ENCODE measurements at places on chromosomes 7 and 10.

DNA sequence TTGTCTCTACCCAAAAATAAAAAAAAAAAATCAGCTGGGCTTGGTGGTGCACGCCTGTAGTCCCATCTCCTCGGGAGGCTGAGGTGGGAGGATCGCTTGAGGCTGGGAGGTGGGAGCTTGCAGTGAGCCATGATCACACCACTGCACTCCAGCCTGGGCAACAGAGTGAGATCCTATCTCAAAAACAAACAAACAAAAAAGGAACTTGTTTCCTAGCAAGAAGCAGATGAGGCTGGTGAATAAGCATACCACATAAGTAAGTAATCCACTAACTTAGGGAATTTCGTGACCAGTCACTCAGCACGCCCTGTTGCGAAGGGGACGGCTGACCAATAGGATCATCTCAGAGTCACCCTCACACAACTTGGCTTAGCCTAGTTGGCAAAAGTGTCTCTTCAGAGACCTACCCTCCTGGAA lies 64.6 kb downstream of the CUX1 start:
- no peak for DNase-seq

DNA sequence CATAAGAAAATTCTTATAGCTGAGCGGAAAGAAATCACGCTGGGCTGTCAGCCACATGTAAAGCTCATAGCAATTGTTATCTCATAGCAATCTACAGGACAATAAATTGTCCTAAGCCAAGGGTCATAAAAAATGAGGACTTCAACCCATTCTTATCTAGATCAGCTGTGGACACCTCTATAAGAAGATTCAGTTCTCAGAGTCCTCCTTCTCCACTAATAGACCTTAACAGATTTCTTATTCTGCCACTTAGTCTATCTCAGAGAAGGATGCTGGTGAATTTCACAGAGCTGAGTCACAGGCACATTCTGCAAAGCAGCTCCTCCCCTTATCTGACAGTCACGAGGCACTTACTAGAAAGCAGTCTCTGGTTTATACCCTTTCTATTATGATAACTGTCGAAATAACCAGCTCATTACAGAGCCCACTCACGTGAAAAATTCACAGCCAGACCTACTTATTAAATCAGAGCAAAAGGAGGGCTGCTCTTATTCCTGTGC lies 185.3 kb upstream of the PCLO start:
- DNase-seq = no peak

- DNase-seq = no peak
Observed at GRCh38 chr7:20403331-20403730, 72.6 kb downstream of the ITGB8 start.

DNA sequence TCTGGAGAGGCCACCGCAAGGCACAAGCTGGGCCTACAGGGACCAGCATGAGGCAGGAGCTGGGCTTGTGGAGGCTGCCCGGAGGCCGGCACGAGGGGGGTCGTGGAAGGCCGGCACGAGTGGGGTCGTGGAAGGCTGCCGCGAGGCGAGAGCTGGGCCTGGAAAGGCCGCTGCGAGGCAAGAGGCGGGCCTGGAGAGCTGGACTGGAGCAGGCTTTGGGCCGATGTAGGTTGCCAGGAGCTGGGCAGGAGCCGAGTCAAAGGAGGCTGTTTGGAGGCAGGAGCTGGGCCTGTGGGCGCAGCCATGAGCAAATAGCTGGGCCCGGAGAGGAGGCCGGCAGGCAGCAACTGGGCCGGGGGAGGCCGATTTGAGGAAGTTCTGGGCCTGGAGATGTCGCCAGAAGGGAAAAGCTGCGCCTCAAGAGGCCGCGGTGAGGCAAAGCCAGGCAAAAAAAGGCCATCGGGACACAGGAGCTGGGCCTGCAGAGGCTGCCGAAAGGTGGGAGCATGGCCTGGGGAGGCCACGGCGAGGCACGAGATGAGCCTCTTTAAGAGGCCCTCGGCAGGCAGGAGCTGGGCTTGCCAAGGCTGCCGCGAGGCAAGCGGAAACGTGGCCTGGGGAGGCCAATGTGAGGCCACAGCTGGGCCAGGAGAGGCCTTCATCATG lies 26.5 kb downstream of the MDH2 start:
- no peak for DNase-seq

GRCh38 chr7:156255635-156256034 lies 384.9 kb upstream of the RNF32 start:
- no peak for DNase-seq

- no peak for DNase-seq
Observed at GRCh38 chr10:24685958-24686540, 37.6 kb downstream of the ARHGAP21 start.

DNA sequence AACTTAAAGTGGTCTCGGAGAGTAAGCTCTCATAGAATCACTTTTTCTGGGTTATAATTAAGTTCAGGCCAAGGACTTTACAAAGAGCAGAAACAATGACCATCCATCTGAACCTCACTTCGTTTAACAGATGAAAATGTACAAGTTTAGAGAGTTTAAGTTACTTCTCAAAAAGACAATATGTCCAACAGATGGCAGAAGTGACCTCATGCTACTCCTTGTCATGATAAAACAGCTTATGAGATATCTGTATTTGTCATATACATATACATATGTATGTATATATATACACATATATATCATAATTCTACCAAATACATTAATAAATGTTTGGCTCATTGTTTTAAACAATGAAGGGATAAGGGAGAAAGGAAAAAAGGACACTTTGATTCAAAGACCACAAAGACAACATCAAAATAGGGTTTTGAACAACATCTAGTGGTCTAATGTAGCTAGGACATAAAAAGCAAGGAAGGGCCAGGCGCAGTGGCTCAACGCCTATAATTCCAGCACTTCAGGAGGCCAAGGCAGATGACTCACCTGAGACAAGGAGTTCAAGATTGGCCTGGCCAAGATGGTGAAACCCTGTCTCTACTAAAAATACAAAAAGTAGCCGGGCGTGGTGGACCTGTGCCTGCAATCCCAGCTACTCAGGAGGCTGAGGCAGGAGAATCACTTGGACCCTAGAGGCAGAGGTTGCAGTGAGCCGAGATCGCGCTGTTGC lies 17.8 kb downstream of the NAPEPLD start:
- no peak for DNase-seq

DNA sequence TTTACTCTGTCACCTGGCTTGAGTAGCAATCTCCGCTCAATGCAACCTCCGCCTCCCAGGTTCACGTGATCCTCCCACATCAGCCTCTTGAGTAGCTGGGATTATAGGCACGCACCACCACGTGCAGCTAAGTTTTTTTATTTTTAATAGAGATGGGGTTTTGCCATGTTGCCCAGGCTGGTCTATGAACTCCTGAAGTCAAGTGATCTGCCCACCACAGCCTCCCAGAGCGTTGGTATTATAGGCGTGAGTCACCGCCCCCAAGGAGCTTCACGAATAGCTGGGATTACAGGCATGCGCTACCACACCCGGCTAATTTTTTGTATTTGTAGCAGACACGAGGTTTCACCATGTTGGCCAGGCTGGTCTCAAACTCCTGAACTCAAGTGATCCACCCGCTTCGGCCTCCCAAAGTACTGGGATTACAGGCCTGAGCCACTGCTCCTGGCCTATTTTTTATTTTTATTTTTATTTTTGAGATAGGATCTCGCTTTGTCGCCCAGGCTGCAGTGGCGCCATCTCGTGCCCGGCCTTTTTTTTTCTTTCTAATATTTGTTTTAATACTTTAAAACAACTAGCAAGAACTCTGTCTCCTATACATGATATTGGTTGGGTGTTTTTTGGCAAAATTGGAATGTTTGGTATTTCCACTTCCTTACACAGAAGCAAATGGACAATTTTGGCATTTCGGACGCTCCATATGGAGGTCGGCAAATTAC lies 1.1 kb downstream of the EFCAB10 start:
- no peak for DNase-seq

- DNase-seq = no peak
Observed at GRCh38 chr7:139114018-139114417, 4.5 kb upstream of the ZC3HAV1 start.

DNA sequence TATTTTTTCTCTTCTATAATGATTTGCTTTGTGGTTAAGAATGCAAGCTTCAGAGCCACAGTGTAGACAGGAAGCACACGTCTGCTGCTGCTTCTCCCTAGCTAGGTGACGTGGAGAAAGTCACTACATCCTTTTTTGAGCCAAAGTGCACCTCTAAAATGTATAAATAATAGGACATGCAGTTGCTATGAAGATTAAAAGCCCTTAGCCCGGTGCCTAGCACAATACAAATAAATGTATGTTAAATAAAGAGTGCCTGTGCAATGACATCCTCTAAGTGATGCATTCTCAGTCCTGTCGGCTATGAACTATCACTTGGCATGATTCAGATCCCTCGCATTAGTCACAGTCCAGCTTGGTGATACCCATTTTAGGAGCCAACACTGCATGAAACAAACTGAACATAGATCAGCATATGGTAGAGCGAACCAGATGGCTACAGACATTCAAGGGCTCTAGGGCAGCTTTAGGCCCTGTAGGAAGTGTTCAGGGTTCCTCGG lies 4.8 kb upstream of the TRDMT1 start:
- DNase-seq = no peak

DNA sequence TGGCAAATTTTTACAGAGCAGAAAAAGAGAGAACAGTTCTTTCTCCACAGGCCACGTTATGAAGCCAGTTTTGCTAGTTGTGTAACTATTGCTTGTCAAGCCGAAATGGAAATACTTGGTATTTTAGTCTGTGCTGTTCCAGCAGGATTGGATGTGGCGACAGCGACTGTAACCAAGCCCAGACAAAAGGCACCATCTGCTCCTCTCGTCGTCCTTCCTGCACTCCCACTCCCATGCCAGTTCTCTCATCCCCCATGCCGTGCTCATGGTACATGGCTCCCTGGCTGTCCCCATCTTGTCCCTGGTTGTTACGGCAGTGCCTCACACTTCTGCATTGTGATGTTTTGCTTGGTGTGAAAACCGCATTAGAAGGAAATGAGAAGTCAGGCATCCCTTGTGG lies 185.7 kb upstream of the FZD8 start:
- no peak for DNase-seq

- DNase-seq = no peak
Observed at GRCh38 chr7:10474048-10474447, 499.6 kb upstream of the PHF14 start.

DNA sequence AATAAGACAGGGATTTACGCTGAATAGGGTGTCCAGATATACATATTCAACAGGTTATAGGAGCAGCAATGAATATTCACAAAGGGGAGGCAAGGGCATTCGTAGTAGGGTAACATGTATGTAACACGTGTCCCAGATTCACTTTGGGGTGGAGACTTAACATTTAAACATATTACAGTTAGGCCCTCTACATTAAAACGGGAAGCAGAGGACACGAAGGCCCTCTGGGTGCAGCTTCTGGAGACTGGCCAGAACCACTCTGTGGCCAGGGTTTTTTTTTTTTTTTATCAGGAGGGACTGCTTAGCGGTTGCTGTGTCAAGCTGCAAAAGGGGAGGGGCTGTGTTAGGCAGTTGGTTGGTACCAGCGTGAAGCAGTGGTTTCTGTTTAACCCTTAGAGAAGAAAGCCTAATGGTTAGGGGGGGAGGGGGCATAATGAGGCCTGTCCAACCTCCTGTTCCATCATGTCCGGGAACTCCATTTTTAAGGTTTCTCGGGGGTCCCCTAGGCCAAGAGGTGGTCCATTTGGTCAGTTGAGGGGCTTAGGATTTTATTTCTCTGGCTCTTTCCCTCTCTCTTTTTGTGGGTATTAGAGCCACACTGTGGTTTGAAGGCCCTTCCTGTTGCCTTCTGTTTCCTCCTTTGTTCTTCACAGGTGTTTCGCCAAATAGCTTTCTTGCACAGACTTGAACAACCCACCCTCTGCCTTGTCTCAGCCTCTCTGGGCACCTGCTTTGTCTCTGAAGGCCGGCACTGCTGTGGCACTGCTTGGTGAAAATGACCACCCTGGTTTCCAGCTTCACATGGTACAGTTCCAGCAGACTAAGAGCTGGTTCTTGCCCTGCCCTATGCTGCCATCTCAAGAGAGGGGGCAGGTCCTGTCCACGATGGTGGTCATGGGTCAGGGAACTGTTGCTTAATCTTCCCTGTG lies 26.4 kb downstream of the PRF1 start:
- peak; percentile 71 for DNase-seq

DNA sequence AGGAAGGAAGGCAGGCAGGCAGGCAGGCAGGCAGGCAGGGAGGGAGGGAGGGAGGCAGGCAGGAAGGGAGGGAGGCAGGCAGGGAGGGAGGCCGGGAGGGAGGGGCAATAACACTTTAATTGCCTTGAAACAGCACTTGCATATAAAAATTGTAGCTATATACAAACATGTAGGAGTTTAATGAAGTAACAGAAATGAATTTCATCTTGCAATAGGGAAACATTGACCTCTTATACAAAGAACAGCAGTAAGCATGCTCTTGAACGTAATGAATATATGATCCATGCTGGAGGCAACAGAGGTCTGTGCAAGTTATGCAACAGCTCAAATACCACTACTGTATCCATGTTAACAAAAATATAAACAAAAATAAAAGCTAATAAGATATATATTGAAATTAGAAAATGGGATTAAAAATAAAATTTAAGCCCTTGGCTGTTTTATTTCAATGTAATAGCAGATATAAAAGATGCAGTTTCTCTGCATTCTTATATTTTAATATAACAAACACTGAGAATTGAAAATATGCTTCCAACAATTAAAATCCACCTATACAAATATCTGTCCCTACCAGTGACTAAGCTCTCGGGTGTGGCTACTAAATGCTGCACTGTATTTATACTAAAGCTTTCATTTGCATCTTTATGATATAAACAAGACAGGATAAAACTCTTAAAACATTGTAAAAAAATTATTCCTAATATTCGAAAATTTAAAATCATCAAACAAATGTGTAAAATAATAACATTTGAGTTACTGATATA lies 50.3 kb downstream of the CACNA2D1 start:
- no peak for DNase-seq

DNA sequence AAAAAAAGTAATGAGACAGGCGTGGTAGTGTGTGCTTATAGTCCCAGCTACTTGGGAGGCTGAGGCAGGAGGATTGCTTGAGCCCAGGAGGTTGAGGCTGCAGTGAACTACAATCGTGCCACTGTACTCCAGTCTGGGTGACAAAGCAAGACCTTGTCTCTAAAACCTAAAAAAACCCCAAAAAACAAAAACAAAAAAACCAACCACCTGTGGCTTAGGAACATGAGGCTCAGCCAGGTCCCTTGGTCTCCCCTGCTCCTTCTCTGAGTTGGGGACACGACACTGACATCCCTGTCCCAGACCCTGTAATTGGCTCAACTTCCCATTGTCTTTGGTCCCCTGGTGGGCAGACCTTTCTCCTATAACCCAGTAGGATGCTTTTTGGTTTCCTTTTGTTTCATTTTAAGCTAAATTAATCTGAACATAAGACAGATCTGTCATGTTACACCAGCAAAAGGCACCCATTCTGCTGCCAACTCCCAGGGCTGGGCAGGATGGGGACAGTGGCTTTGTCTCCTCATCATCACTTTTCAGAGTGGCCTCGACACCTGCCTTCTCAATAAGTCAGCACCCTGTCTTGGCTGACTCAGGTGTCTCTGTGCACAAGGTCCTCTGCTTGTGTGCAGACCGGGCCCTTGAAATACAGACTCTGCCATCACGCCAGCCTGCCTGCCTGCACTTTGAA lies 74.4 kb downstream of the MYL10 start:
- DNase-seq = no peak
